Stimulated activated CD8-positive, alpha-beta memory T cell treated with anti-CD3 and anti-CD28 coated beads, Interleukin-7, amount 100 ng/mL, for 1 hour (primary cell): ENCODE measurements at places on chromosomes 4 and X.

DNA sequence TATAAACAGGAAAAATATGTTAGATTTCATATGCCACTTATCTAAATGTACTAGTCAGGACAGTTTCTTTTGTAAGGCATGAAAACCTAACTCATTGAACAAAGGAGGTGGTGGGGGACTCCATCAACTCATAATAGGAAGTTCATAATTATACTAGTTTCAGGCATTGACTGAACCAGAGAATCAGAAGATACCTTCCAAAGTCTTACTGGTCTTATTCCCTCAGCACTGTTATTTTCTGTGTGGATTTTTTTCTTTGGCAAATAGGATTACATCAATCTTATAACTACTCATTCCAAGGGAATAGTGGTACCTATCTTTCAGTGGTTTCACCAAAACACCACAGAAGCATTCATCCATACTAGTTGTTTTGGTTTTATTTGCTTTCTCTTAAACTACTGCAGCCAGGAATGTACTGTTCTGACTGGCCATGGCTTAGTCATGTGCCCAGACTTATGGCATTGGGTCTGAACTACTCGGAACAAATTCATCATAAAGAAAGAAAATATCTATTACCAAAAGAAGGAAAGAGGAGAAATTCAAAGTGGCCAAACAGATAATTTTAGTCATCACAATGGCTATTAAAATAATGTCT lies 273.9 kb downstream of the ARAP2 start:
- DNase-seq = no peak

- no peak for DNase-seq
These were observed 1591.7 kb upstream of the ADGRL3 start for GRCh38 chr4:59608466-59608865.

GRCh38 chr4:24411299-24411698 lies 173.1 kb downstream of the DHX15 start:
- DNase-seq = no peak

GRCh38 chrX:136166221-136166855 lies 19.0 kb downstream of the FHL1 start:
- DNase-seq = no peak

DNA sequence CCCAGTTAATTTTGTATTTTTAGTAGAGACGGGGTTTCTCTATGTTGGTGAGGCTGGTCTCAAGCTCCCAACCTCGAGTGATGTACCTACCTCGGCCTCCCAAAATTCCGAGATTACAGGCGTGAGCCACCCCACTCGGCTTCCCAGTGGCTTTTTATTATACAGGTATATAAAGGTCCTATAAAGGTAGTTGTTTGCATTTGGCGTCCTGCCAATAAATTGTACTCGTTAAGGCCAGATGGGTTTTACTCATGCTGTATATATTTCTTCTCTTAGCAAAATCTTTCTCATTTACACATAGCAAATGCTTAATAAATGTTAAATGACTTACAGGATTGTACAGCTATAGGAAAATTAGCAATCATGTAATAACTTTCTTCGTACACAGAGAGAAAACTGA lies 6.9 kb downstream of the SHROOM3 start:
- no peak for DNase-seq

- DNase-seq = no peak
These were observed 41.7 kb downstream of the CNGA2 start for GRCh38 chrX:151776181-151776731.

DNA sequence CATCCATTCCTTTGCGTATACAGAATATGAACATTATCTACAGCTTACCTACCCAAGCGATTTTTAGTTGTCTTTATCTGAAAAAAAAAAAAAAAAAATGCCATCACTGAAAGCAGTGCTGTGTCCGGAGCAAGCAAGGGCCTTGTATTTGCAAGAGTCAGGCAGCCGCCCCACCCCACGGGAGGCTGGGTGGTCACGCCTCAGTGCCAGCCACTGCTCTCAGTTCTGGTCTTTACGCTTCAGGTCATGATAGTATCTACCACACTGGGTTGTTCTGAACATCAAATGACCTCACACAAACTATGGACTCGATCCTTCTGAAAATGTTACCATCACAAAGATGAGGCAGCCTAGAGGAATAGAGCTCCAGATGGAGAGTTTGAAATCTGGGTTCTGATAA lies 62.7 kb upstream of the HELT start:
- no peak for DNase-seq

- DNase-seq = no peak
These were observed 82.9 kb downstream of the RTL5 start for GRCh38 chrX:72048510-72049455.

DNA sequence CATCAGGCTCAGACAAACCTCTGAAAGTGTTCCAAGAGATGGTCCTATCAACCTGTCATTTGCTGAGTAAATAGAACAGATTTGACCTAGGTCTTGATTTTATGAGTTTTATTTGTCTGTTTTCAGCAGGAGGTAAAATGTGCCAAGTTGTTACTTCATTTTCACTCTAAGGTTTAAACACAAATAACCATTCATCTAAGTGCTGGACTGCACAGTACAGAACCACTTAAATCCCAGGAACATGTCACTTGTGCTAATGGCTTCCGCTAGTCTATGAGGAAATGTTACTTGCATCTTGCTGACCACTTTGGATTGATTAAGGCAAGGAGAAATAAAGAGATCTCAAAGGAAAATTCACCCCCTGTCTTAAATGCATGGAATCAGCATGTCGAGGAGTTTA lies 660.7 kb downstream of the SMARCA1 start:
- DNase-seq = no peak

- DNase-seq = no peak
These were observed 163.0 kb downstream of the FAM13A start for GRCh38 chr4:88893961-88894360.

GRCh38 chrX:19863857-19864223 lies 23.6 kb downstream of the SH3KBP1 start:
- DNase-seq = no peak

GRCh38 chrX:38277136-38277535 lies 50.2 kb downstream of the RPGR start:
- DNase-seq = no peak

GRCh38 chr4:181677201-181677600 lies 566.0 kb upstream of the TENM3 start:
- no peak for DNase-seq
